ENCODE measurements at places on chromosomes 1 and 21.

DNA sequence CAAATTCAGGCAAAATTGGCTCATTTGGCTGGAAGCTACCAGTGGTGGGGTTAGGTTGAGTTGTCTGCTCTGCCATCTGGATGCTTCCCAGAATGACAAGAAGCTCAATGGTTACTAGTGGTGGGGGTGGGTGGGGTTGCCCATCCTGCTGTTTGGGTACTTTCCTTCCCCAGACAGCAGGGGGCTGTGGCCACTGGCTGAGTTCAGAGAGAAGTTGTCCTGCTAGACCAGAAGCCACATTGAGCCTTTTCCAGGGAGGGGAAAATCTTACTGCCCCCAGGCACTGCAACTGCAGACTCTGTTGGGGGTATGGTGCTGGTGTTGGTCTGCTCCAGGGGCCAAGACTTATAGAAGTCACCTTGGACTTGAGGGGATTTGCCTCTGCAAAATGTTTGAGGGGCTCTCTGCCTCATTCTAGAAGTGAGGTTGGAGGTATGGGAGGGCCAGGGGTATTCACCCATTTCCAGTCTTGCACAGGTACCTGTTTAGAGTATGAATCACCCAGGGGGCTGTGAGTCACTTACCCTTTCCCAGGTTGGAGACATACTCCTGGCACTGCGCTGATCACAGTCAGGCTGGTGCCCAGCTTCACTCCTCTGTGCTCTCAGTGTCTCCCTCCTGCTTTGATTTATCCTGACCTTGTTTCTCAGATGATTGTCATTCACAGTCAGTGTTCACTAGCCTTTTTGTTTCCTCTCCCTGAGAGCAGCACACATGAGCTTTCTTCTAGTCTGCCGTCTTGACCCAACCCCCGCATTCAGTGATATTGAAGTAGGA, 89.1 kb upstream of the NEGR1 start:
- no peak for DNase-seq

- DNase-seq, result no peak
Observed at GRCh38 chr1:36602184-36602583, 119.5 kb upstream of the CSF3R start.

DNA sequence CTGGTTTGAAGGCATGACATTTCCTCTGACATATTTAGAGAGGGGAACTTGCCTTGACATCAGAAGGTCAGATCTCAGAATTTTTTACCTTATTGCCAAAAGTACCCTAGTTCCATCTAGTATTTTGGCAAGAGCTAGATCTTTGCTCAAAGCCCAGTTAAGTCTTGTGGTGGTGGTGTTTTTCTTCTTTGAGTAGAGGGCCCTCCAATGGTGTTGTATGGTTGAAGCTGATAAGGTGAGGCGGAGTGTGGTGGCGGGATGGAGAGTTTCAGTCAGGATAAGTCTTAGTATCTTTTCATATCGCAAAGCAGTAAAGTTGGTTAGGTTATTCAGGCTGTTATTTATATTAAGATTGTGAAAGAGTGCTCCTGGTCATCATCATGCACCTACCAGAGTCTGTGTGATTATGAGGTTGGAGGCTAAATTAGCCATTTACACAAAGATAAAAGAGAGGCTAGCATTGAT, 20.1 kb upstream of the MACF1 start:
- no peak for DNase-seq

- DNase-seq, result no peak
Observed at GRCh38 chr1:214316593-214316992, 35.6 kb downstream of the SMYD2 start.

DNA sequence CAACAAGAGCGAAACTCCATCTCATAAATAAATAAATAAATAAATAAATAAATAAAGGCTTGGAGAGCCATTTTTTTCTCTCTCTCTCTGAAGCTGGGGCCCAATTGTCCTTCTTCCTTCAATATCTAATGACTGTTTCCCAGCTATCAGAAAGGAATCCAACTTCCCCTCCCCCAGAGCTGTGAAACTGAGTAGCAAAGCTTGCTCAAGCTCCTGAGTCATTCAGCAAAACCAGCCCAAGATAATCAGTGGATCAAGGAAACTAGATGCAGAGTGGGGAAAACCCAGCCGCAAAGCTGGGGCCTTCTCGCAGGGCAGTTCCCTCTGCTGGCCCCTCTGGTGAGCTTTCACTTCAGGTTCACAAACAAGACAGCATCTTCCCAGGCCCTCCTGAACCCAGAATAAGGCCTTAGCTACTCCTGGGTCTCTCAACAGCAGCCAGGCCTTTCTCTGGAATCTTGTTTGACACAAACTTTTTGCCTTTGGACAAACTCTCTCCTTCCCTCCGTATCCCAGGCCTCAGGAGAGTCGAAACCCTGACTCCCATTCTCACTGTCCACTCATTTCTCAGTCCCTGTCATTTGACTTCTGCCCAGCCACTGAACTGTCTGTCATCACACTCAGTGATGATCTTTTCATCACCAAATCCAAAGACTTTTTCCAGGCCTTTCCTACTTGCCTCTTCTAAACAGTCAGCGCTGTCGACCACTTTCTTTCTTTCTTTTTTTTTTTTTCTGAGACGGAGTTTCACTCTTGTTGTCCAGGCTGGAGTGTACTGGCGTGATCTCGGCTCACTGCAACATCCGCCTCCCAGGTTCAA, 18.0 kb upstream of the PTP4A2 start:
- DNase-seq, result peak; percentile 90

- peak; percentile 15 for DNase-seq
Observed at GRCh38 chr1:186239171-186239570, 135.9 kb downstream of the TPR start.

DNA sequence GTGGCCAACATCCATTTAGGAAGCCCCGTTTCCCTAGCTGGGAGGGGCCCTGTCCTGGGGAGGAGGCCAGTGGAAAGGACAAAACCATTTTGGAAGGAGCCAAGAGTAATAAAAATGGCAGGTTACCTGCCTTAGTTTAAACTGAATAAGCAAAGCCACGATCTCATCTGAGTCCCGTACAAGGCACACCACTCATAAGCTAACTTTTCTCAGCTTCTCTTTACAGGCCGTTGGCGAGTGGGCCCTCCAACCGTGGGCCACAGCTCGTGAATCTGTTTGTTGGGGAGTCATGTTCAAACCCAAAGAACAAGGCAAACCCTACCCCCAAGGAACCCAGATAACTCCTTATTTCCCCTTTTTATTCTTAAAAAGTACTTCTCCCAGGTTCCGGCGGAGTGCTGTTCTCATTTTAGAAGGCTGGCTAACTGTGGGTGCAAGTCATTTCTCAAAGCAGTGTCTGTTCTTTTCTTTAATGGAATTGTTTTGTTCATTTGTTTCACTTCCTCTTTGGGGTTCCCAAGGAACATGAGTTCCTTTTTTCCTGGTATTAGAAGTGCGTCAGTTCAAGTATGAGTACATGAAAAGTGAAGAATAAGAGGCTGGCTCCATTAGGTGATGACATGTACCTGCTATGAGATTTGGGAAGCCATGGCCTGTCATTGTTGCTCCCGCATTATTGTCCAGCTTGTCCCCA, 89.0 kb downstream of the PSMG1 start:
- DNase-seq, result no peak

DNA sequence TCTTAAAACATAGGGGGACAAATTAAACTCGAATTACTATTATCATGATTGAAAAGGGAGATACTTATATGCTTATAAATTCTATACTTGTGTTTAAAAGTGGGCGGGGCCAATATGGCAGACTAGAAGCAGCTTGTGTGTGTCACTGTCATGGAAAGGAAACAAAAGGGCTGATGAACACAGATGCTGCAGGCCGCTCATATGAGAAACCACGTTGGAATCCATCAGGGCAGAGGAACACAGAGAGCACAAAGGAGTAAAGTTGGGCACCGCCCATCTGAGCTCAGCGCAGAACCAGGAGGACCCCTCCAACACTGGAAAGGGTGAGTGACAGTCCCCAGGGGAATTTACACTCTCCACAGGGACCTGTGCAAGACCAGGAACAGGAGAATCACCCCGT, 107.0 kb downstream of the SLC5A9 start:
- no peak for DNase-seq

DNA sequence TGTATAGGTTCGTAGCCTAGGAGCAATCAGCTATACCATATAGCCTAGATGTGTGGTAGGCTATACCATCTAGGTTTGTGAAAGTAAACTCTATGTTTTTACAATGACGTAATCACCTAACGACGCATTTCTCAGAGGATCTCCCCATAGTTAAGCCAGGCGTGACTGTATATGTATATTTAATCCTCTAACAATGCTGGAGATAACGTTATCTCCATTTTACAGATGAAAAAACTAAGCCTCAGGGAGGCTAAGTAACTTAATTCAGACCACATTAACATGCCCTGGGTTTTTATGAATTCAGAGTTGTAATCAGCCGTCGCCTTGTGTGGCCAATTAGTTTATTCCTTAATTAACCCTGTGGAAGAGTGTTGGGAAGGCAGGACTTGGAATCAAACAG, 107.7 kb upstream of the PLXNA2 start:
- no peak for DNase-seq

DNA sequence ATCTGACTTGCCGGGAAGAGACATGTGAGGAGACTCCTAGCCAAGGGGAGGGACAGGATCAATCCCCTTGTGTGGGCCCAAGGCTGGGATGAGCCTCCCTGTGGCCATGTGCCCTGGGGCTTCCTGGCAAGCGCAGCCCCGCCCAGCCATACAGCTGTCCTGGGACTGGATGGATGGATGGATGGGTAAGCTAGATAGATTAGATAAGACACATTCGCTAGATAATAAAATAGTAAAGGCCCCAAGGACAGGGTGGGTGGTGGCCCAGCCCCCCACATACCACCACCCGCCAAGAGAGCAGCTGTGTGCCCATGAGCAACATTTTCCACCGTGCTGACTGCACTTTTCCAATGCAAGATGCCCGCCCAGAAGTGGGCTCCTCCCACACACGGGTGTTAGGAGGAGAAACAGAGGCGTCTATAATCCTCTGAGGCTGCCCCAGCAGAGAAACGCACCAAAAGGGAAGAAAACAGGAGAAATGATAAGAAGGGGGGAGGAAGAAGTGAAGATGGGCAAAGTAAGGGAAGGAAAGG, 25.1 kb downstream of the ZBTB17 start:
- no peak for DNase-seq

DNA sequence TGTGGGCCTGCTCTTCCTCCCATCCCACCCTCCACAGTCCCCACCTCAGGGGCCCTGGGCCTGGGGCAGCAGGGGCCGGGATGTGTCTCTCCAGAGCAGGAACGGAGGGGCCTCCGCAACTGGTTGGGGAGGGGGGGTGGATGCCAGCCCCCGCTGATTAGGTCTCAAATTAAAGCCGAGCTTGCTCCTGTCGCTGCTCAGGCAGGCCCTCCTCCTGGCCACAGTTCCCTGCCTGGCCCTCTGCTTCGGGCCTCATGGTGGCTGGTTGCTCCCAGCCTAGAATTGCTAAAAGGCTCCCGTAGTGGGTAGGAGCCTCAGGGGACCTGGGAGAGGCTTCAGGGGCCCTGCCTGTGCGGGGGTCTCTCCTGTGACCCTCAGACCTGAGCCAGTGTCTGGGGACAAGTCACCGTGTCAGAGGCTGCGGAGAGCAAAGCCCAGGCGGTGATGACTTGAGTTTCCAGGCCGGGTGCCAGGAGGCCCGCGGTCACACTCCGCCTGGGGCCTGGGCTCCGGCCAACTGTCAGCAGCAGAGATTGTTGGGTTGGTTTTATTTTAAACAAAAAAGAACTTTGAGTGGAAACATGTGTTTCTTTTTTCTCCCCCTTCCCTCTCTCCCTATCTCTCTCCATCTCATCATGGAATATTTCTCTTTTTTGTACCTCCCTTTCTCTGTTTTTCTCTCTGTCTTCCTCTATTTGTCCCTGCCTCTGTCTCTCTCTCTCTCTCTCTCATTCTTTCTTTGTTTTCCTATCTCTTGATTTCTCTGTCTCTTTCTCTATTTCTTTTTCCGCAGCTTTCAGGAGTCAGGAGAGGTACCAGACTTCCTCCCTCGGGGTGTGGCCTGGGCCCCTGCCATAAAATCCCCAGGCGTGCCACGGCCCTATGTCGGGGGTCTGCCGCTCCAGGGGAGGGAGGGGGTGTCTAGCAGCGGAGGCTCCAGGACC, 20.0 kb upstream of the EPHA2 start:
- peak; percentile 71 for DNase-seq

- no peak for DNase-seq
Observed at GRCh38 chr1:230394134-230394533, 32.0 kb downstream of the PGBD5 start.

- no peak for DNase-seq
Observed at GRCh38 chr1:20200966-20201365, 14.6 kb upstream of the PLA2G2C start.

DNA sequence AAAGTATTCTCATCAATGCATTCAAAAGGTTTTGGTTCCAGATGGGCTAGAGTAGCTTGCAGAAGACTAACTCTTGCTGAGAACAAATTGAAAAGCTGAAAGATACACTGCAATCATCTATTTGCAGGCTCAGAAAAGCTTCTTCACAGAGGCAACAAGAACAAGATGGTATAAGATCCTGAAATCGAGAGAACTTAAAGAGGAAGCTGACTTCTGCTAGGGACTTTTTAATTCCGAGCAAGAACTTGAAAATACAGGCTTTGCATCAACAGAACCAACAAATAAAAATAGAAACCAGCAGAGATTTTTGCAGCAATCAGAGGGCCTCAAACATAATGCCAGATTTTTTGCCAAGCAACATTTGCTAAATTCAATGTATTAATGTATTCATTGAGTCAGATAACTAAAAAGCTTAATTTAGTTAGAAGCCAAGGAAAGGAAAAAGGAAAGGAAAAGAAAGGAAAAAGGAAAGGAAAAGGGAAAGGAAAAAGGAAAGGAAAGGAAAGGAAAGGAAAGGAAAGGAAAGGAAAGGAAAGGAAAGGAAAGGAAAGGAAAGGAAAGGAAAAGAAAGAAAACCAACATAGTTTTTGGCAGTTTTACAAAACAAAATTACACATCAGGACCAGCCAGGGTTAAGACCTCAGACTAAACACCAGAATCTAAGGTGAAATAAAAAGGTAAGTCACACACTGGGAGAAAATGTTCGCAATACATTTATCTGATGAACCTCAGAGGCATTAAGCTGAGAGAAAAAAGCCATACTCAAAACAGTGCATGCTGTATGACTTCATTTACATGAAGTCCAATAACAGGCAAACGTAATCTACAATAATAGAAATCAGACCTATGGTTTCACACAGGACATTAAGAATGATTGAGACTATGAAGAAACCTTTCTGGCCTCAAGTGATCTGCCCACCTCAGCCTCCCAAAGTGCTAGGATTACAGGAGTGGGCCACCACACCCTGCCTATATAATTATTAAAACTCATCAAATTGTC, 42.6 kb downstream of the FAF1 start:
- DNase-seq, result no peak

Measured in HFF-Myc (cell line).